ENCODE measurements at places on chromosomes 4 and X.

DNA sequence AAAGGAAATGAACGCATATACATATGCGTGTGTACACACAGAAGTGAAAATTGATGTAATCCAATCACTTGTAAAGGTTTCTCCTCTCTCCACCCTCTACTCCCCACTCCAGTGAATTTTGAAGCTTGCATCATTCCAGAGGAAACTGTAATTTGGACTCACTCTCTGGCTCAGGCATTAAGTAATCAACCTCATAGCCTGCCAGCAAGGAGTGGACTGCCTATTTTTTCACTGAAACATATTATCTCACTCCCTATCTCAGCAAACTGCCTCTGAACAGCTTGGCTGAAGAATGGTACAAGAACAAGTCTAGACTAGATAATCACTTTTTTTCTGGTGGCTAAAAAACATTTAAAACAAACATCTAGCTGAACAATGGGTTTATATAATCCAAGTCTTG lies 124.2 kb downstream of the C4orf51 start:
- peak; percentile 76 for DNase-seq

DNA sequence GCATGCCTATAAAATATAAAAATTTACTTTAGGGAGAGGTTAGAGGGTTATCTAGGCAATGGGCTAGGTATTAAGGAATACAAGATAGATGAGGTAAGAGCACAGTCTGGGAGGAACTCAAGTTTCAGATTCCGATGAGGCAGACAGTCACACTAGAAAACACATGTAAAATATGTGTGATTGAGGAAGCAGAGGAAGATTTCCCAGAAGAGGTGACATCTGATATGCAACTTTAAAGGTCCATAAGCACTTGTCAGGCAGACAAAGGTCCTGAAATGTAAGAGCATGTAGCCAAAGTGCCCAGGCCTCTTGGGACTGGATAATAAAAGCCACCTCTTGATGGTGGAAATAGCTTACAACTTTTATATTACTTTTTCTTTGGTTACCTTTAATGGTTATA lies 81.1 kb upstream of the AADAT start:
- no peak for DNase-seq

GRCh38 chr4:108193886-108194672 lies 25.3 kb upstream of the LEF1 start:
- DNase-seq, result peak; percentile 35

DNA sequence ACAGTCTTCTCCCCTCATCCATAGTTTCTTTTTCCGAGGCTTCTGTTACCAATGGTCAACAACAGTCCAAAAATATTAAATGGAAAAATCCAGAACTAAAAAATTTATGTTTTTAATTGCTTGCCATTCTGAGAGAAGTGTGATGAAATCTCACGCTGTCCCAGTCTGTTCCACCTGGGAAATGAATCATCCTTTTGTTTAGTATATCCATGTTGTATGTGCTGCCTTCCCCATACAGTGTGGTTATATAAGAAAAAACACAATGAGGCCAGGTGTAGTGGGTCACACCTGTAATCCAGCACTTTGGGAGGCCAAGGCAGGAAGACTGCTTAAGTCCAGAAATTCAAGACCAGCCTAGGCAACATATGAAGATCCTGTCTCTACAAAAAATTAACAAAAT lies 161.6 kb downstream of the CHIC2 start:
- DNase-seq, result no peak

- no peak for DNase-seq
Observed at GRCh38 chrX:112874175-112874574, 33.5 kb upstream of the AMOT start.

- DNase-seq, result peak; percentile 89
Observed at GRCh38 chrX:14673764-14674163, 144.4 kb downstream of the GLRA2 start.

- DNase-seq, result no peak
Observed at GRCh38 chr4:175435381-175435783, 376.7 kb downstream of the GPM6A start.

DNA sequence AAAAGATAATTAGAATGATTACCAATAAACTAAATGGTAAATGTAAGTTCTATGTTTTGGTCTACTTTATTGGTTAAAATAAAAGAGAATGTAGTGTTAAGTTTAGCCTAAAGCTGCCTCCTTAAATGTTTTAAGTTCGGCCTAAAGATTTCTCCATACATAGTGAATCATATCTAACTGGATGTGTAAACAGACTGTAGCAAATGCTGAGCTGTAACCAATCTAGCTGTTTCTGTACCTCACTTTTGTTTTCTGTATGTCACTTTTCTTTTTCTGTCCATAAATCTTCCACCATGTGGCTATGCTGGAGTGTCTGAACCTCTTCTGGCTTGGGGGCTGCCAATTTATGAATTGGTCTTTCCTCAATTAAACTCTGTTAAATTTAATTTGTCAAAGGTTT lies 121.2 kb downstream of the TBCK start:
- DNase-seq, result no peak

DNA sequence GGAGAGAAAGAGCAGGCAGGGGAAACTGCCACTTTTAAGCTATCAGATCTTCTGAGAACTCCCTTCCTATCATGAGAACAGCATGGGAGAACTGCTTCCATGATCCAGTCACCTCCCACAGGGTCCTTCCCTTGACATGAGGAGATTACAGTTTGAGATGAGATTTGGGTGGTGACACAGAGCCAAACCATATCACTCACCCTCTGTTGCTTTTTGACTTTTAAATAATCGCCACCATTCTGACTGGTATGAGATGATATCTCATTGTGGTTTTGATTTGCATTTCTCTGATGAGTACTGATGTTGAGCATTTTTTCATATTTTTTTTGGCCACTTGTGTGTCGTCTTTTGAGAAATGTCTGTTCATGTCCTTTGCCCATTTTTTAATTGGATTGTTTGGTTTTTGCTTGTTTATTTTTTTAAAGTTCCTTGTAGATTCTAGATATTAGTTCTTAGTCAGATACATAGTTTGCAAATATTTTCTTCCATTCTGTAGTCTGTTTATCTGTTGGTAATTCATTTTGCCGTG lies 6.5 kb upstream of the PAQR3 start:
- DNase-seq, result no peak

DNA sequence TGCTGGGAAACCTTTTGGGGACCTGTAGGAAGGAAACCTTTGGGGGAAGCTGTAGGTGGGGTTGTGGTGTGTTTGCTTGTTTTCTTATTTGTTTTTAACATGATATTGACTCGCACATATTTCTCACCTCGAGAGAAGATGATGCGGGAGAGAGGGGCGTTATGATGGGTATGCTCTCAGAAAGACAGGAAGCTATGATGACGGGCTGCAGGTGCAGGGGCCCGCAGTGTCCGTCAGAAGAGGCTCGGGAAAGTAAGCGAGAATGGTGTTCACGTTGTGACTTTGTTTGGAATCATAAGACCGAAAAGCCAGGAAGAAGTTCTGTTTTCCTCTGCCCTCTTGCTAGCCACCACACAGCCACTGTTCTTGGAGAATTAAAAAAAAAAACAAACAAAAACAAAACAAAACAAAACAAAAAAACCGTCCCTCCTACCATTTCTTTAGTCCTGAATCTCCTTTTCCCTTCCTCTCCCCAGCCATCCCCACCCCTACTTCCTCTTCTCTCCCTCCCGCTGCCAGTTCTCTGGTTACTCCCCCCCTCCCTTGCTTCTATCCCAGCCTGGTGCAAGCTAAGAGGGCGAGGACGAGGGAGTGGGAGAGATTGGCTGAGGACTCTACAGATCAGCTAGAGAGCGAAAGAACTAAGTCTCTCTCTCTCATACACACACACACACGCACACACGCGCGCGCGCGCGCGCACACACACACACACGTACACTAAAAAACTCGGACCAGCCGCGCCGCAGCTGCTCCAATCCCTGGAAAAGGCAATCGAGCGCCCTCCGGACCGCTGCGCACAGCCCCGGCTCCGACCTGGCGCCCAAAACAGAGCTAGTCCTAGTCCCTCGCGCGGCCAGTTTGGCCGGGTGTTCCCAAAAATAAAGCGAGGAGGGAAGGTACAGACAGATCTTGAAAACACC lies at the start of gene BMP3:
TSS of gene BMP3 (plus strand) at position 648 of the 920 bp plus-strand sequence. CDS start 577 bp downstream, outside the sequence.
- peak; percentile 6 for DNase-seq

GRCh38 chr4:55866290-55866907 lies 13.0 kb downstream of the EXOC1 start:
- DNase-seq, result peak; percentile 82

GRCh38 chr4:11605597-11605996 lies 176.9 kb upstream of the HS3ST1 start:
- DNase-seq, result peak; percentile 14

DNA sequence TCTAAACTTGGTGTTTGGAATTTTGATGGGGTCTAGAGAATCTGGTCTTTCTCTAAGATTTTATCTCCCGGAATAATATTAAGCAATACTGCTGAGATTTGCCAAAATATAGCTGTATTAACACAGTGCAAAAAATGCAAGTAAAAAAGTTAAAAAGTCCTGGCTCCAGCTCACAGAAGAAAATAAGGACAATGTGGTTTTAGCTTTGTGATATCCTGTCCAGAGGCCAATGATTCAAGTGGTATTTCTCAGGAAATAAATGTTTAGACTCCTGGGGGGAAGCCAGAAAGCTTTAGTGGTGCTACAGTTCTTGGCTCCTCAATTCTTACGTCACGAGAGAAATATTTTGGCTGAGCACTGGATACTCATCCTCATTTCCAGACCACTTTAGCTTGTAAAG lies 40.9 kb upstream of the IL13RA2 start:
- DNase-seq, result peak; percentile 81

- DNase-seq, result no peak
Observed at GRCh38 chrX:10015723-10016518, 48.8 kb downstream of the CLDN34 start.

GRCh38 chr4:160180211-160180610 lies 1077.3 kb downstream of the RAPGEF2 start:
- peak; percentile 24 for DNase-seq

GRCh38 chr4:52407545-52407944 lies 251.6 kb downstream of the USP46 start:
- DNase-seq, result no peak

GRCh38 chr4:163473576-163473975 lies at the start of gene TKTL2:
Gene TKTL2, minus strand, starts transcription at chr4:163473754. Its CDS starts 20 bp downstream, at chr4:163473734.
- no peak for DNase-seq

DNA sequence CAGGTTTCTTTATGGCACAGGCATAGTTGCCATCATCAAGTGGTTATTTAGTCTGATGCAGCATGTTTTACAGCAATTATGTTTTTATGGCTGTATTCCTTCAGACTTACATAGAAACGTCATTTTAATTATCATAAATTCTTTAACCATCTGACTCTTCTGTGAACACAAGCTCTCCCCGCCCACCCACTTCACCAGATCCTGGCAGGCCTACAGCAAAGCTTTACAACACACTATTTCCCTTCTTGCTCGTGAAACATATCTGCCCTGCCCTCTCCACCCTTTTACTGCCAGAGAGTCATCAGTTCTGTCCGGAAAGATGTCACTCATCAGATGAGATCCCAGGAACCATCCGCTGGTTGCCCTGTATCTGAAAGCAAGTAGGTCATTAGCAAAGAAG lies 120.5 kb downstream of the HS6ST2 start:
- no peak for DNase-seq

DNA sequence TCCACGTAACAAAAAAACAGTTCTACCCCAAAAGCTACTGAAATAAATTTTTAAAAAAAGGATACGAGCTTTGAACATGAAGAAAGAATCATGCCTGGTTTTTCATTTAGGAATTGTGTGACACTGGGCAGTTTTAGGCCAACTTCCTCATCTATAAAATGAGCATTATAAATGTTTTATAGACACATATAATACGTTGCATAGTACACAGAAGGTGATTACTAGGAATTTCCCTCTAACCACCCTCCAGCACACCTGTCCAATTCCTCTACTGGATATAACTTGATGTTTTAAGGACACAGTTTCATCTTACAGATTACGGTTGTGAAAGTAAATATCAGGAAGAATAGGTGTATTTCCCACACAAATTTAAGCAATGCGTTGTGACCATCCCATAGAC lies 85.5 kb upstream of the IQCM start:
- DNase-seq, result no peak

GRCh38 chrX:103201041-103201440 lies 13.9 kb upstream of the BEX4 start:
- DNase-seq, result no peak

- peak; percentile 53 for DNase-seq
Observed at GRCh38 chr4:142984871-142985585, 138.9 kb upstream of the INPP4B start.

- no peak for DNase-seq
Observed at GRCh38 chrX:123093792-123094191, 90.3 kb upstream of the GRIA3 start.

DNA sequence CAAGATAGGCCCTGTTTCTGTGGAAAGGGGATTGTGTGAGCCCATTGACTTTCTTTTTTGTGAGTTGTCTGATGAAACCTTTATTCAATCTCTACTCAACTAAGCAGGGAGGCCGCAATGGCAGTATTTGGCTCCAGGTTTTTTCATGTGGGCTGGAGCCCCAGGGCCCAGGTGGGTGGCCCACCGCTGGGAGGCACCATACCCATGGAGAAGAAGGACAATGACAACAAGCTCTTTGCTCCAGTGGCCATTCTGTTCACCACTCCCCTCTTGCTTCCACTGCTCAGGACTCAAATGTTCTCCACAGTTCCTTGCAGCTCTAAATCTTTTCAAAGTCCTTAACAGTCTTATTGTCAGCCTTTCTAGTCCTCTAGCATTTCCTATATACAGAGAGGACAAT lies 54.1 kb downstream of the HOPX start:
- DNase-seq, result no peak

- no peak for DNase-seq
Observed at GRCh38 chr4:148173397-148174017, 268.7 kb downstream of the NR3C2 start.

- peak; percentile 12 for DNase-seq
Observed at GRCh38 chrX:71909956-71910355, 689 bp upstream of the NHSL2 start.

- peak; percentile 94 for DNase-seq
Observed at GRCh38 chr4:7206911-7207567, 14.7 kb downstream of the SORCS2 start.

DNA sequence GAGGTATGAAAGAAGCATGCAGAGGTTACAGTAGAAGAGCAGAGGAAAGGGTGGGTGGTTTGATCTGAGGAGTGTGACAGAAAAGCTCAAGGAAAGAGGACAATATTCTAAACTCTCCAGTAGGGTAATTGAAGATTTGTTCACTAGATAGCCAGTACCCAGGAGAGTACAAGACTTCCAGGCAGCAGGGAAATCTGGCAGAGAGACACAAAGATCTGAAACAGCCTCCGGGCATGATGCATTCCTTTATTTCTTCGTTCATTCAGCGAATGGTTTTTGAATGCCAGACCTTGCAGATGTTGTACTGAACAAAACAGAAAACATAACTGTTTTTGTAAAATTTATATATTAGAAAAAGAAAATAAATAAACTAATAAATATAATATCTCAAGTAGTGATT lies 766.6 kb downstream of the FAT4 start:
- DNase-seq, result peak; percentile 9

DNA sequence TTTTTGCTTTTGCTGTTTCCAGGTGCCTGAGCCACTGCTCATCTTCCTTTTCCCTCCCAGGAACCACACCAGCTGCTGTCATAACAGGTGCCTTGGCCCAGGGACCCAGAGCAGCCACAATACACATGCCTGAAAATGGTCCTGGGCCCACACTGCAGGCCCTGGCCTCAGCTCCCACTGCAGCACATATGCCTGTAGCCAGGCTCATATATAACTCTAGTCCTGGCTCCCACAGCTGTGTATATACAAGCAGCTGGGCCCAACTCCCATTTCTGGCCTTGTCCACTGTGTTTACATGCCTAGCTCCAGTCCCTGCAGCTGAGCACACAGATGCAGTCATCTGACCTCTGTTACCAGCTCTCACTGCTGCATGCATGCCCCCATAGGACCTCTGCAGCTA lies 930.5 kb downstream of the ADGRL3 start:
- DNase-seq, result no peak

GRCh38 chr4:181968371-181968770 lies 274.8 kb upstream of the TENM3 start:
- DNase-seq, result no peak

Data from foreskin fibroblast (primary cell).